Stimulated activated CD4-positive, alpha-beta T cell treated with anti-CD3 and anti-CD28 coated beads, TNF-alpha, amount 100 ng/mL, for 1 hour (primary cell): ENCODE measurements at places on chromosomes 2 and 18.

DNA sequence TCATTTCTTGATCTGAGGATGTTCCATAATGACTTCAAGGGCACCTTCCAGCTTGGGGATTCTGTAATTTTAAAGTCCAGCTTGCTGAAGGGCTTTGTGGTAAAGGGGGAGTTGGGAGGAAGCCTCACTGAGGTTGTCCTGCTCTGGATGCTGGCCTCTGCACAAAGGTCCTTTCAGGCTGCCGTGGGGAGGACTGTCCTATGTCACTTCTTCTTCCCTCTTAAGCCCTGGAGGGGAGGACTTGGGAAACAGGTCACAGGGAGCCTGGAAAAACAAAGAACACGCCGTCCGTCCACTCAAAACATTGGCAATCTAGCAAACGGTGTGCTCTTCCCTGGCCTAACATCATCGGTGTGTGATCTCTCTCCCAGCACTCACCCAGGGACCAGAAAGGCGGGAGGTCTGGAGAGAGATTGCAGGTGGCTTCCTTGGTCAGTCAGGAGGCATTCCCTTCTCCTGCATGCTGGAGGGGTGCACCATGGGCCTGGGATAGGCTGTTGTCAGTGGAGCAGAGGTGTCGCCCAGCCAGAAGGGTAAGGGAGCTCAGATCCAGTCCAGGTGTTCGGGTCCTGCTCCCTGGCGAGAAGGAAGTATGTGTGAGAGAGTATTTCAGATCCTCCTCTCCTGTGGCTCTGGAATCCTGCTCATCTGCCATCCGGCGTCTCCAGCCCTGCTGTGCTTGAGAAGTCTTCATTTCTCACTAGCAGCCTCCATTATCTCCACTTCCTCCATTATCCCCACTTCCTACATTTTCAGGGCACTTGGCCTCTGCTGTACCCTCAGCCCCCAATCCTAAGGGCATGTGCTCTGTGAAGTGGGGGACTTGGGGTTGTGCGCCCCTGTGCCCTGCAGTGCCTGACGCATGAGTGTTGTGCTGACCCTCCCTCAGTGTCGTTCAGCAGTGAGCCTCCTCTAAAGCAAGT, 20.1 kb downstream of the ASAP2 start:
- DNase-seq: no peak

DNA sequence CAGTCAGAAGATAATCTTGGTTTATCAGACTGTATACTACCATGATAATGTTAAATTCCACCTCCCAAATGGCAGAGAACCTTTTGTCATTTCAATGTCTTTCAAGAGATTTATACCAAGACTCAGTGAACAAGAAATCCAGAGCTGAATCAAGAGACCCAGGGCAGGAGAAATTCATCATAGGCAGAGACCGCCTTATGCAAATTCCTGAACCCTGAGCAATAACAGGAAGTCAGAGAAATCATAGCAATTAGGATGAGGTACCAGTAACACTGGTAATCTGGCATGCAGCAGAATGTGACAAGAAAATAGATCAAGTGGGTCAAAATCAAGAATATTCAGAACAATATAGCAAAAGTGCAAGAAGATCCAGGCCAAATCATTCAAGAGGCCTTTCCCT, 412.4 kb upstream of the LRATD1 start:
- no peak for DNase-seq

- no peak for DNase-seq
Measured at GRCh38 chr2:180061546-180061945, 54.4 kb upstream of the CWC22 start.

DNA sequence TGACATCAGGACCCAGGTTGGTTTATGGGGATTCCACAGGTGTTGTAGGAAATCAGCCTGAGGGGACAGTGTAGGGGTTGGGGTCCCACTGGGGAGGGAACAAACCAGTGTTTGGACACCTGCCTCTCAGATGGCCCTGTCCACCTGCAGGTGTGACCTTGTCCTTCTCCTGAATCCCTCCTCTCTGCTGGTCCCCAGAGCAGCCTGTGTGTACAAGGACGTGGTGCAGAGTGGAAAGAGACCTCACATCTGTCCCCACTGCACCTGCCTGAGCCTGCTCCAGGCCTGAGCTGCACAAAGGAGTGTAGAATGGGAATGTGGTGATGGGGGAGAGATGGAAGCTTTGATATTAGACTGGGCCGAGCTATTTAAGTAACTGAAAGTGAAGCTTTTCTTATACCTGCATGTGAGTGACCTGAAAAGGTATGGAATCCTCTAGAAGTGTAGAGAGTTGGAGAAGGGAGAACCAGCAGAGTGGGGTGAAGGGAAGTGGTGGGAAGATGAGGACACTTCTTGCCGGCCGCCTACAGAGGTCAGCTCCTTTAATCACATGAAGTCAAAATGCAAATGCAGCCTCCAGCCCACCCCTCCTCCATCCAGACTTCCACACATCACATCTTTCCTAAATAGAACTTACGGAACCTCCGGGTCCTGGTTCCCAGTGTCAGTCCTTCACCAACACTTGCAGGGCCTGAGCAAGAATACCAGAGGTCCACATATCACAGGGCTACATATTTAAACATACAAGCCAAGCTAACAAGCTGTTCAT, 89.3 kb upstream of the SMAD2 start:
- DNase-seq: no peak

GRCh38 chr2:149601141-149601796, 13.7 kb upstream of the MMADHC start:
- no peak for DNase-seq

DNA sequence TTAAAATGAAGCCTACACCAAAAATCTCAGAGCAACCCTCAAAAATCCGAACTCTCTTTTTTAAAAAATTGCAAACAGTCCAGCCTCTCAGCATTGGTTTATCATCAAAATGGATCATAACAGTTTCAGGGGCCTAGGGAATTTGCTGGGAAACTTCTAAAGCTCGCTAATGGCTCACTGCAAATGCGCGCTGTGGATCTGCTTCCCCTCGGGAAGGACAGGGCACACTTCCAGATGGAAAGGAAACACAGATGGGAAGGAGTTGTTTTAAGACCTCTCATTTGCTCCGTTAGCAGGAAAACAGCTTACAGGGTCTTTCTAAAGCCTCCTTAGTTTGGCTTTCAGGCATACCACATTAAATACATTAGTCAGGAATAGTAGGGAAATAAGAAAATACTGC, 27.2 kb downstream of the FECH start:
- DNase-seq: no peak

DNA sequence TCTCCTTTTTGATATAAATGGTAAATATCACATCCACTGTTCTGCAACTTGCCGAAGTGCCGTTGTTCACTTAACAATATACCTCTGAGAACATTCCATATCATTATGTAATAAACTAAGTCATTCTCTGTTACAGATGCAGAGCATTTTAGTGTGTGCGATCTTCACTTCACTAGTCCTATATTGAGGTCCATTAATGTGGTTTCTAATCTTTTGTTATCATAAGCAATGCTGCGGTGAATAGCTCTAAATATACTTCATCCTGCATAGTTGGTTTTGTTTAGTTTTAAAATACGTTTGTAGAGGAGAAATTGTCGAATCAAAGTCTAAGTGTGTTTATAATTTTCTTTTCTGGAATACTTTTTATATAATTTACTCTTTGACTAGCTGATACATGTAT, 280.3 kb upstream of the TRIB2 start:
- no peak for DNase-seq

GRCh38 chr2:193963472-193964119, 1693.4 kb upstream of the SLC39A10 start:
- DNase-seq: no peak

DNA sequence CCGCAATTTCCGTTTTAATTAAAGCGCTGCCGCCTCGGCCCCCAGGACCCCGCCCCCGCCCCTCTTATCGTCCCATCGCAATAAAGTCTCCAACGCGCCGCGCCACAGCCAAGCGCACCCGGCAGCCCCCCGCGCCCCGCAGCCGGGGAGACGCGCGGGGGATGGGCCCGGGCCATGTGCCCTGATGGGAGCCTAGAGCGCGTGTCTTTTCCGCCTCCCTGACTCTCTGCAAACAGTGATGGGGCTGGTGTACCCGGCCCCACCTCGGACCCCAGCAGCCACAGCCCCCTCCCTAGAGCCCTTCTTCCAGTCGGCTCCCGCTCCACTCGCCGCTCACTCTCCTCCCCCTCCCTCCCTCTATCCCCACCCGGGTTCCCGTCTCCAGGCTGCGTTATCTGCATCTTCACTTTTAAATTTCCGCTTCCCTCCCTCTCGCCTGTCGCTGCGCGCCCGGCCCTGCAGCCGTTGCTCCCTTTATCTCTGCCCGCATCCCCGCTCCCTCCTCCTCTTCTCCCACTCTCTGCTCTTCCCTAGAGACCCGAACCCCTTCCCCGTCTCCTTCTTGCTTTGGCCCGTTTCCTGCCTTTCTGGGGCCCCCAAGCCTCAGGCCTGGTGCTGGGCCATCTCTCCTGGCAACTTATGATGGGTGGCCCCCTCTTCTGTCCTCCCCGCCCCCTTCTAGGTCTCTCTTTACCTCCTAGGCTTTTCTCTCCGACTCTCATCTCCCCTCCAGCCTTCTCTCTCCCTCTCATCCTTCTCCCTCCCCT, 524 bp upstream of the FEV start:
- DNase-seq: no peak

DNA sequence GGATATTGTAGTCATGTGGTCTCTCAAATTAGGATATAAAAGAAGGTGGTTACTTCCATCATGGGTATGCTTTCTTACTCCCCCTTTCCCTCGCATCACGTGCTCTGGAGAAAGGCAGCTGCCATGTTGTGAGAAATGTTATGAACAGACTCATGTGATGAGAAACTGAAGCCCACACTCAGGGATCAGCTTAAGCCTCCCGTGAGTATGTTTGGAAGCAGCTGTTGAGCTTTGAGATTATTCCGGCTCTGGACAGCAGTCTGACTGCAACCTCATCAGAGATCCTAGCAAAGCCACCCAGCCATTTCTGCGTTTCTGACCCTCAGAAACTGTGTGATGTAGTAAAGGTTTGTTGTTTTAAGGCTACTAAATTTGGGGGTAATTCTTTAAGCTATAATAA, 700.1 kb downstream of the ADCYAP1 start:
- no peak for DNase-seq

DNA sequence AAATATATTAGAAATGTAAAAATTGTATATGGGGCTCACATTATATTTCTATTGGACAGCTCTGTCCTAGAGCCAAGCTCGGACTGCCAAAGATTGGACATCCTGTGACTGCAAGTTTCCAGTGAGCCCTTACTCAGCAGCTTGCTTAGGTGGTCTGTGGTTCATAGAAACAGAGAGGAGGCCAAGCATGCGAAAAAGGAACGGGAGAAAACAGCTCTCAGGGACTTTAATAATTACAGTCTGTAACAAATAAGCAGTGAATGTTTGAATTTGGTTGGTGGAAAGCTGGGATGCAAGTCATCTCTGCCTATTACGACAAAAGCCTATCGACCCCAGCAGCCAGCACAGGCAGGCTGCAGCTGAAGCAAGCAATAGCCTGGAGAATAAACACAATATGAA, 35.6 kb downstream of the WIPF1 start:
- no peak for DNase-seq

DNA sequence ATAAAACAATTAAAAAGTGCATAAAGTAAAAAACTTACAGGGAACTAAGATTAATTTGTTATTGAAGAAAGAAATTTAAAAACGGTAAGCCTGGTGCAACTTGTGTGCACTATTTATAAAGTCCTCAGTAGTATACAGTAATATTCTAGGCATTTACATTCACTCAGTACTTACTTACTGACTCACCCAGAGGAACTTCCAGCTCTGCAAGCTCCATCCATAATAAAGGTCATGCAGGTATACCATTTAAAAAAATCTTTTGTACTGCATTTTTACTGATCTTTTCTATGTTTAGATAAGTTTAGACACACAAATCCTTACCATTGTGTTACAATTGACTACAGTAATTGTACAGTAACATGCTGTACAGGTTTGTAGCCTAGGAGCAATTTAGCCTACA, 51.5 kb upstream of the NXPH2 start:
- DNase-seq: no peak

DNA sequence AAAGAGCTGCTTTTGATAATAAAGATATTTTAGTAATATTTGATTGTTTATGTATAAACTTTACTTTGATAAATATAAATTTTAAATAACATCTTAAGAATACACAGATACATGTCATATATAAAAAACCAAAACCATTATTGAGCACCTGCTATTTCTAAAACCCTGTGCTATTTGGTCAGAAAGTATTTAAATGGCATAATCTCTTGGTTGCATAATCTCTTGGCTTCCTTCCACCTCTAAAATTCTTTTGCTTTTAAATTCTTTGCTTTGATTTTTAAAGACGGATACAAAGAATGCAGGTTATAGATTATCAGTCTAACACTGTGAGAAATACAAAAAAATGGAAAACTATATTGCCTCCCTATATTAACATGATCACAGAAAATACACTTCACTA, 36.9 kb downstream of the ACMSD start:
- DNase-seq: no peak

GRCh38 chr18:64275593-64276300, 126.9 kb upstream of the LINC00305 start:
- DNase-seq: no peak

DNA sequence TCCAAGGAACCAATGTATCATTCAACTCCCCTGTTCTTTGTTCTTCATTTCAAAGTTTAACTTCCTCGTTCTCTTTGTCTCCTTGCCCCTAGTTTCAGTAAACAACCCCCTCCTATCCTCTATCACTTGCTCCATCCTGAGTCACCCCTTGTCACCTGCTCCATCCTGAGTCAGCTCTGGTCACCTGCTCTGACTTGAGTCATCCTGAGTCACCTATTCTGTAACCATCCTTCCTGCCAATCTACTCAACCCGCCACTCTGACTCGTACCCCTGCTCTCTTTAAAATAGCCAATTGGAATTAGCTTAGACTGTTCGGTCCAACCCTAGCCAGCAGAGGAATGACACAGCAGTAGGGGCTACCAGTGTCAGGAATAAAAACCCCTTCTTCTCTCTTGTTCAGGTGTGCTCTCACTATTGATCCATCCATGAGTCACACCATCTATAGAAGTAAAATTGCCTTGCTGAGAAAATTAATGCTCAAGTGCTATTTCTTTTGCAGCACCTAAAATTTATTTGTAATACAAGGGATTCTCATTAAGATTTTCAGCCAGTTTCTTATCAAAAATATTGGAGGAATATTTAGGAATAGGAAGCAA, 326.8 kb downstream of the AKAIN1 start:
- DNase-seq: no peak

DNA sequence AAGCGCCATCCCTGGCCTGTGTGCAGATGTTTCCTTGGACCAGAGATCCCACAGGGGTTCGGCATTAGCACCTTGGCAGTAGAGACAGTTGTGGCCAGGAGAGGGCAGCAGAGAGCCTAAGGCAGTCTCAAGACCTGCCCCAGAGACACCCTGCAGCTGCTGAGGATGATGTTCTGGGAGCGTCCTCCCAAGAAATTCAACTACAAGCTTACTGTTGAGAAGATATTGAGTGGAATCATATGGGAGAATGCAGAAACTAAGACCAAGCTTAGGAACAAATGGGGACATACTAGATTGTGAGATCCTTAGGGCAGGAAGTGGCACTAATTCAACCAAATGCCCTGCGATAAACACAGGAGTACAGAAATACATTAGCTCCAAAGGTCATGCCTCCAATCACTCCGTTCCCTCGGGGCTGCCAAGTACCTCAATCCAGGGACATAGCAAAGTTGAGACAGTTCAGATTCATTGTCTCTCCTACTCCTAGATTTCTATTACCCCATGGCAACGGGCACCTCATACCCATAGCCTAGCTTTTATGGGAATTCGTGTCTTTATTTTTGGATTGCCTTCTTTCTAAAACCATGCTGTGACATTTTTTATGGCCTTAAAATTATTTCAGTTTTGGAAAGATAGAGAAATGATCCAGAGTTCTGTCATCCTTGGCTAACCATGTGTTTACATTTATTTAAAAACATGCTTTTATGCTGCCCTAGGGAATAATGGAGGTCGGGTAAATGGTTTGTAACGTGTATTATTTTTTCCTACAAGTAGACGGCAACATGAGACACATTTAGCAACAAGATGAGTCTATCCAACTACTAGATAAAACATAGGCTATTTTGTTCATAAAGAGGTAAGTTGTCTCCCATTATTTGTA, 2.2 kb upstream of the ERMN start:
- peak; percentile 72 for DNase-seq
